ENCODE measurements at places on chromosomes 3 and 15.

DNA sequence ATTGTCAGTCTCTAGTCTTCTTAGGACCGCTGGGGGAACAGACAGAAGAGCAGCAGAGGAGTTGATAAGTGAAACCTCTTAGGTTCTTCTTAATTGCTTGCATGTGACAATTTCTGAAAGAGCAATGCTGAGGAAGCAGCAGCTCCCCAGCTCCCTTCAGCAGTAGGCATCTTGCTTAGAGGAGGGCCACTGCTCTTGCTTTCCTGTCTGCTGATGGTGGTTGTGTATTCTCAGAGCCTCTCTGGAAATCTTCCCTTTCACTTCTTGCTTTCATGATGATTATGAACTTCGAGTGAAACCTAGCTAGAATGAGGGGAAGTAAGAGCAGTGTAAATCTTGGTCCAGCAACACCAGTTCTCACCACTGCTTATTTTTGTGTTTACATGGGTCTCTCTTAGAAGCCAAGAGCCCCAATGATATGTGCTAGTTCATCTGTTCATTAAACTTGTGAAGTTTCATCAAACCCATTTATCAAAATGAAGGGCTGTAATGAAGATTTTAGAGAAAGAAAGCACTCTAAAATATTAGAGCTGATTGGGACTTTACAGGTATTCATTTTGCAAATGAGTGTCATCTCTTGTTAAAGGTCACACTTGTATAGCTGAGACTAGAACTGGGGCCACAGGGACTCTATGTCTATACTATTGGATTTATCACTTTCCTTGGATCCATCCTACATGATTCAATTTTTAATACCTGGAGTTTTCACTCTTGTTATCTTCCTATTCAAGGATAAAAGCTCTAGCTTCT is 246.7 kb downstream of the LPP start:
- DNase-seq, result no peak

DNA sequence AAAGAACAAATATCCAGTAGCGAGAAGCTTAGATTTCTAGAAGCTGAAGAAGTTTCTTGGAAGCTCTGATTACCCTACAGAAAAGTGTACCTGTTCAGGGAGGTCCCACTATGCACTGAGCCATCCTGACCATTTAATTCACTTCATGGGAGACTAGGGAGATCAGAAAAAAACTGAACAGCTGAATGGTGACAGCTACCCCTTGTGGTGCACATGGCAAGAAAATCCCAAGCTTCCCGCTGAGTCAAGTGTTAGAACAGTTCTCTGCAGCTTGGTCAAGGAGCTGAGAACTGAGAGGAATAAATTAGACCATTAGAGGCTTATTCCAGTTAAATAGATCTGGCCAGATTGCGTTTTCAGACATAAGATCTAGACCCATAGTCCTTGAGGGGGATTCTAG is 197.2 kb upstream of the VEPH1 start:
- DNase-seq, result no peak

GRCh38 chr15:79978655-79979514 is 7.9 kb upstream of the BCL2A1 start:
- DNase-seq, result no peak

DNA sequence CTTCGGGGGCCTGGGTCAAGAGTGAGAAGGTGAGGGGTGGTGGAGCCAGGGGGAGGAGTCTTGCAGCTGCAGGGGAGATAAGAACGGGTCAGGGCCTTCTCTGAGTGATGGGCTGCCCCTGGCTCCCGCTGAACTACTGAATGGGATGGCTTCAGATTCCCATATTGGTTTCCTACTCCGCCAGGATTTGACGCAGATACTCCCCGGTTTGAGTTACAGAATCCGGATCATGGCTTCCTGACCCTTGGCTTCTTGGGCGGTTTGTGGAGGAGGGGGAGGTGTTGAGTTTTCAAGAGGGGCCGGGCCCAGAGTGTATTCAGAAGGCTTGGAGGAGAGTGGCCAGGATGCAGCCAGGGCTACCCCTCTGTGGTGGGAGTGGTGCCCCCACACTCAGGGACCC is 119.9 kb upstream of the ATP2B2 start:
- no peak for DNase-seq

DNA sequence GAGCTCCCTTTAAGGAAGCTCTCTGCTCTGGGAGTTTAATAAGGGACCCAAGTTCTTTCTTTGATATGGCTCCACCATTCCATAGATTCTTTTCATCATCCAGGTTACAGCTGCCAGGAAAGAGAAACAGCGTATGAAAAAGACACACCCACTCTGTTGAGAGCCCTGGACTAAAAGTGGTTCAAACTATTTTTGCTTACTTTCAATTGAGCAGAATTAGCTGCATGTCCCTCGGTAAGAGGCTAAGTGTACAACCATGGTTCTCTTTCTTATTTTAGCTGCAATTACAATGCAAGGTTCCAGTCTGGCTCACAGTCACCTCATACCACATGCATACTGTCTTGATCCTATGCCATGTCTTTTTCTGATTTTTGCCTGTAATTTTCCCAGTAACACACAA is 1288.3 kb downstream of the NSUN3 start:
- no peak for DNase-seq

All from right renal pelvis (tissue), 4 donors.